ENCODE measurements at places on chromosomes 2 and 18. TPM values are rescaled to one million over a fixed set of nuclear protein-coding genes. Genes with fewer than 3 reads are reported as not detected.

- no peak for DNase-seq
Observed at GRCh38 chr2:206211657-206212255, 52.1 kb downstream of the EEF1B2 start.

DNA sequence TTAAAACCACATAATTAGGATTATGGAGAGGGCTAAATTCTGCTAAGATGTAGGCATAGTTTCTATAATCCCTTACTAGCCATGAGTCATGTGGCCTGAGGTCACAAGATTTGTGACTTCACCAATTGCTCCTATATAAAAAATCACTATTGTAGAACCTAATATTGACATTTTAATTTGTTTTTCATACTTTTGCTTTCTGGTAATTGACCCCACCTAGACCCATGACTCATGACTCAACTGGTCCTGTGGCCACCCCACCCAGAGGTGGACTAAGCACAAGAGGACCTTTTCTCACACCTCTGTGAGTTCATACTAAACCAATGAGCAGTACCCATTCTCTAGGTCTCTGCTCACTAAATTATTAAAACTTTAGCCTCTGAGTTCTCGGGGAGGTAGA is 1567.5 kb upstream of the LRRTM1 start:
- no peak for DNase-seq

DNA sequence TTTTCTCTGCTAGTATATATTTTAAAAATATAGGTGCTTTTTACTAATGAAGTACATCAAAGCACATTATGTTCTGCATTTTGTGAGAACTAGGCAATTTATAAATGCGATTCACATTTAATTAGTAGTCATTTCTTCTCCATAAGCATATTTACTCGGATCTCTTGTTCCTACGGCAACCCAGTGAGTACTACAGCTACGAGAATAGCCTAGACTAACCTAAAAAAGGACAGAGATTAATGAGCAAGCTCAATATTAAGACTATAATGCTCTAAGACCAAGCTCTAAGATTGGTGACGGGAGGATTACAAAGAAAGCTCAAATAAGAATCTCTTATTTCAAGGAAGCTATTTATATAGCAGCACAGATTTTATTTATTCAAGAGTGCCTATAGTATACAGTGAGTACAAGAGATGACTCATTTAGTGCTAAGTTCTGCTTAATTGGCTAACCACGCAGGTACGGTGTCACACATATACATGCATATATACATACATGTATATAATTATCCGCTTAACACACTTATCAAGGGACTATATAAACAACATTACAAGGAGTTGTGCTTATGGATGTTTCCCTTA is 364.7 kb downstream of the GPD2 start:
- no peak for DNase-seq

DNA sequence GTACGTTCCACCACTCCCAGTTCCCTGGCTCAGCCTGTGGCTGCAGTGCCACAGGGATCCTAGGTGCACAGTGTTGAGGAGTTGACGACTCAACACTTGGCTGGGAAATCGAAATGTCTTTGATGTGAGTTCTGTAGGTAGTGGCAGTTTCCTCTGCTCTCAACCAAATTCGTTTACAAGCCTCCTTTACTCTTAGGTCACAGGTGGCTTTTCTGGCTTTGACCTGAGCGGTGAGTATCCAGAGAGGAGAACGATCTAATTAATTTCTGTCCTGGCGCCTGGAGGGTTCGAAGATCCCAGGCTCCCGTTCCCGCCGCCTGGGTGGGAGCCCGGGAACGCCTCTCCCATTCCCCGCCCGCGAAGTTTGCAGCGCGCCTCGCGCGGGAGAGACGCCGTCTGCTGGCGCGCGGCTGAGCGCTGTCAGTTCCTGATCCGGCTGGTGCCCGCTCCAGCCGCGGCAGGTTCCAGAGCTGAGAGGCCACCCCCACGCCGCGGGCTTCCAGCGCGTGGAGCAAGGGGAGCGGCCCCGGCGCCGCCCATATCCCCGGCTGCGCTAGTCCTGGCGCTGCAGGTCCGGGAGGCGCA is at the start of gene LAMA3:
Gene LAMA3, plus strand, starts transcription at position 423 of the 585 bp plus-strand sequence. CDS start 231 bp downstream, outside the sequence.
- DNase-seq: peak; percentile 76

DNA sequence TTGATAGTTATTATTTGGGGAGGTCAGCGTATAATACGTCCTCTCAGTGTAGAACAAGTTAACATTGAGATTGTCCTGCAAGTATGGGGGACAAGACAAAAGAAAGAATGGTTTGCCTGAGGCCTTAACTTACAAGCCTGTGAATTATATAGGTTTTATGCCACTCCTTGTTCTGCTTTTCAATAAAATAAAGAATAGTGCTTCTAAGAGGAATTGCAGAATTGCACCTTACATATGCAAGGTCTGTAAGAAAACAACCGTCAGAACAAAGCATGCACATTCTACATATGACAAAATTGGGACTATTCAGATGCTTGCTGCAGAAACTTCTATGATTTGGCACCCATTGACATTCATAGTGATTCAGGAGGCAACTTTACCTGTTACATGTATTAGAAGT is 785.0 kb downstream of the NR4A2 start:
- no peak for DNase-seq

- no peak for DNase-seq
Observed at GRCh38 chr2:219273937-219274336, 5.2 kb upstream of the DNAJB2 start.

GRCh38 chr2:130318906-130319305 is 23.8 kb upstream of the IMP4 start:
- DNase-seq: peak; percentile 39

GRCh38 chr2:214203744-214204289 is 207.0 kb upstream of the VWC2L start:
- DNase-seq: no peak

- DNase-seq: no peak
Observed at GRCh38 chr2:38217401-38218188, 141.6 kb upstream of the CYP1B1 start.

DNA sequence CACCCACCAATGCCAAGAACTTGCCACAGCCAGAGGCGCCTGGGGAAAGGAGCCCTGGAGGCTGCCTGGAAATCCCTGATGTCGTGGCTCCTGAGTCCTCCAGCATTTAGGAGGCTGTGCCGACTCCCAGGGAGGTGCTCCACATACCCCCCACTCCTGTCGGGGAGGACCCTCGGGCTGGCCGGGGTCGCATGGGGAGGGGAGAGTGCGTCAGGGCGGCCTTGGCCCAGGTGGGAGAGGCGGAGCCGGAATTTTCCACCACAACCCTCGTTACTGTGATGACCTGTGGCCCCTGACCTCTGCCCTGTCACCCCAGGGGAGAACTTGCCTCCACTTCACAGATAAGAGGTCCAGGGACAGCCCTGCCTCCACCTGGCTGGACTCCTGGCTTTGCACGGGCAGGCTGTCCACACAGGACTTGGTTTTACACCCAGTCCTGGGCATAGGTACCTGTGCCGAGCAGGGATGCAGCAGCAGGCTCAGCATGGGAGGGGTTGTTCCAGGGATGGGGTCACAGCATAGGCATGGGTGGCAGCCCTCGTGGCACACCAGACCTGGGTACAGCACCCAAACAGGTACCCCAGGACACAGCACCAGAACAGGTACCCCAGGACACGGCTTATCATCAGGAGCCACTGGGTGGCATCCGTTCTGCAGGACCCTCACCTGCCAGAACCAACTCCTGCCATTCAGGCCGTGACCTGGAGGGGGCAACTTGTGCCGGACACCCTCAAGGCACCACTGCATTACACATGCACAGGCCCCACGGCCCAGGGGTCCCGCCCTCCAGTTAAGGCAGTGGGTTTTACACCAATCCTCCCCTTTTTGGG is 12.3 kb upstream of the AGXT start:
- DNase-seq: no peak

DNA sequence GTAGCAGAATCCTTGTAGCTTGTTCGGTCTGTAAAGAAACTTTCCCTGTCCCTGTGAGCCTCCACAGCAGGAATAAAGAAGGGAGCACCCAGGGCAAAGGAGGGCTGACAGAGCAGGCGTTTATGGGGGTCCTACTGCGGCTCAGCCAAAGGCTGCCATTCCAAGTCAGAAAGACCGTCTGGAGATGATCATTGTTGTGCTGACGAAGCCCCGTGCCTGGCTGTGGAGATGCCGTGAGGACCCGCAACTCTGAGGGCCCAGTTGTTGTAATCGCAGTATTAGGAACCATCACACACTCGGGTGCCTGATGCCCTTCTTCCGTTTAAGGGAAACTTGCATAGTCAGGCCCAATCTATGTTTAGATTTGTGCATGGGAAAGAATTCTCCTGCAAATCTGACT is 16.9 kb upstream of the VWA3B start:
- DNase-seq: no peak

DNA sequence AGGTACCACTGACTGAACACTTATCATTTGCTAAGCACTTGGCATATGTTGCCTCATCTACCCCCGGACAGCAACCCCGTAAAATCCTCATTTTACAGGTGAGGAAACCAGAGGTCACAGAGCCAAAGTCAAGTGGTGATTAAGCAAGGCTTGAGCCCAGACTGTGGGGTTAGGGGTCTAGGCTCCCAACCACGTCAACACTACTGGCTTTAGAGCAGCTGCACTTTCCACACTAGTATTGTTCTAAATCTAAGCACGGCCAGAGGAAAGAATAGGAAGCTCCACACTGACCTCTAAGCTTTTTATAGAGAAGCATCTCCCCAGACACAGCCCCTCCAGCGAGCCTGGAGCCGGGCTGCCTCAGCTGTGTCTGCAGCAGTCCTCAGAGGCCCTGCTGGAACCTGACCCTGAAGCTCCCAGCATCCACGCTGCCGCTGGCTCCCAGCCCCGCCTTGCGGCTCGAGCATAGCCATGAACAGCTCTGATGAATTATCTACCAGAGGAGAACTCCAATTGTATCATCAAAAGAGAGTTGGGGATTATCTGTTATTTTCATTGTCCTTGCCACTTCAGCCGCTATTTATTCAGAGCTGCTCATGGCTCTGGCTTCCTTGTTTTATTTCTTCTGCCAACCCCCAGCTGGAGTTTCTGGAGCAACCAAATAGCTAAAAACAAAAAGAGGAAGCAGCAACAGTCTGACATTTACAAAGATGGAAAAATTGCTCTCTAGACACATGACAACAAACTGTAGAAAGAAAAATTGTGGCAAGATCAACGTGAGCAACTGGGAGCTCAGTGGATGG is 62.2 kb upstream of the RTN4 start:
- peak; percentile 91 for DNase-seq

DNA sequence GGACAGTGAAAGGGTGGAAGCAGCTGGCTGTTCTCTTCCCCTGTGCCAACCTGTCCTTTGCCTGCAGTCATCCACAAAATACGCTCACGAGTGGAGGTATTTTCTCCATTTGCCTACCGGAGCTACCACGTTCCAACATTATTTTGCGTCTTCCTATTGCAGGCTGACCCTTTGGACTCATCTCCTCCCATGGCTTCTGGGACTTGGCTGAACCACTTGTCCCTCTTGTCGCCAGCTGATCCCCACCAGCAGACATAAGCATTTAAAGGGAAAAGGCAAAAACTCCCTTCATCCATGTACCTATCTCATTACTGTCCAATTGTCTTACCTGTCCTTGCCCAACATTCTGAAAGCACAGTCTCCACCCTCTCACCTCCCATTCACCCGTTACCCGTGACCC is 13.0 kb downstream of the C2orf74 start:
- DNase-seq: no peak

DNA sequence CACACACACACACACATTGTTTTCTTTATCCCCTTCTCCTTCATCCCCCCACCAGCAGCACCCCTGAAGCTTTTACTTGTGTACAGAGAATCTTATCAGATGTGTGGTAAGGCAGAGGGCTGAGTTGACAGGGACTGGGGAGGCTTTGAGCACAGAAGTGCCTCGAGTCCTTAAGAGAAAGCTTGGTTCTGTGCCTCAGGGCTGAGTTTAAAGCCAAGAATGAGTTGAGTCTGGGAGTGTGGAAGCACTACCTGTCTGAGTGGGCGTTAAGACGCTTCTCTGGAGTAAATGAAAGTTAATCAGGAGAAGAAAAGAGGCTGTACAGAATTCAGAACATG is 2.7 kb downstream of the ID2 start:
- DNase-seq: no peak

- no peak for DNase-seq
Observed at GRCh38 chr2:155733091-155733853, 599.2 kb downstream of the NR4A2 start.

DNA sequence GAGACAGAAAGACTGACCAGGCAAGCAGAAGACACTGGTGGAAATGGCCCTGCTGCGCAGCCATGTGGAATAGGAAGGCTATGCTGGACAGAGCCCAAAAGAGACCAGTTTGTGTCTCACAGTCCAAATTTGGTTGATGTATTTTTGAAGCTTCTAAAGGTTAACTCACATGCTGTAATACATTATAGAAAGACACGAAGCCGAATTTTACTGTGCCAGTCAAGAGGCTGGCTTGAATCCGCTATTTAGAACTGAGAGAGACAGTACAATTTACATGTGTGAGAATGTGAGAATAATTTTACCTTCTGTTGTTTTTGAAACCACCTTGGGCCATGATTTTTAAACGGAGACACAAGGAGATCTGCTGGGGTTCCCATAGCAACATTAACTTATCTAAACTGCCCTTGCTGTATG is 113.6 kb downstream of the METTL8 start:
- DNase-seq: no peak

GRCh38 chr18:35581898-35582641 is 530 bp downstream of the GALNT1 start:
- DNase-seq: no peak

GRCh38 chr2:199556527-199557285 is 99.0 kb upstream of the SATB2 start:
- no peak for DNase-seq

DNA sequence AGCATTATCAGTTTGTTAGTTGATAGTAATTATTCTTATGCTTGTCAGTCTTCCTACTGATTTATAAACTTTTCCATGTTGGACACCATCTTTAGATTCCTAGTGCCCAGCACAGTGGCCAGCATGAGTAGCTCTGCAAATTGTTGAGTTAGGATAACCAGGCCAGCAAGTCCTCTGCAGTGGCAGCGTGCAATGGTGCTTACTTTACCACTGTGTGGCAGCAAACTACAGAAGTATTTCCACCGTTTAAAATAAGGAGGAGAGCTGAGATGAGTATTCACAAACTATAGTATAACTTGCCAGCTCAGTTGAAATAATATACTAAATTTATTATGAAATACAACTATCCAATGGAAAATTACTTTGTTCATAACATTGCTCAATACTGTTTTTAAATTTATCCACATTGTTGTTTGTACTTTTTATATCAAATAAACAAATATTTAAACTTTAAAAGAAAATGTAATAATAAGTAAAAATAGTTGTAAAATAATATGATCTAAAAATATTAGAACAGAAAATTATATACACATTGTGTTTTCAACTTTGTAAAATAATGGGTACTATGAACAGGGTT is 9.3 kb upstream of the THADA start:
- no peak for DNase-seq

DNA sequence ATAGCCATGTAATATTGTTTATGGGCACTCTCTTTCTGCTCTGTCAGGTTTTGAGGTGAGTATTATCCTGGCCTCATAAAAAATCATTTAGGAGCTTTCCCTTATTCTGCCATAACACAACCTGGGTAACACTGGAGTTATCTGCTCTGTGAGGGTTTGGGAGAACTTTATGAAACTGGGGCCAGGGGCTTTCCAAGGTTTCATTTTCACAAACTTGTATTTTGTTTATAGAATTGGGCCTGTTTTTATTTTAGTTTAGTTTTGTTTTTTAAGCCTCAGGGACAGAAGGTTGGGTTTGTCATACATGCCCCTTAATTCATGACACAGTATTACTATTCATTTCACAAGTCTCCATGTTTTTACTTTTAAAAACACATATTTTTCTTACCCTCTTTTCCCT is 83.5 kb downstream of the IRS1 start:
- DNase-seq: no peak

SERPINB5 gene
- not detected for total RNA-seq

KIF1A gene
- 10.2 TPM for total RNA-seq

TDRD15 gene
- not detected for total RNA-seq

RIOK3 gene
- total RNA-seq: 68.4 TPM

SERPINB11 gene
- not detected for total RNA-seq

SULT1C4 gene
- total RNA-seq: 2.4 TPM

RASGRP3 gene
- total RNA-seq: 49.4 TPM

Measured in cardiac septum (tissue), 1 donor.